ENCODE measurements at places on chromosomes 6 and 20.
A peak's percentile ranks its signal among the peaks of the same experiment; 100 is the strongest.

DNA sequence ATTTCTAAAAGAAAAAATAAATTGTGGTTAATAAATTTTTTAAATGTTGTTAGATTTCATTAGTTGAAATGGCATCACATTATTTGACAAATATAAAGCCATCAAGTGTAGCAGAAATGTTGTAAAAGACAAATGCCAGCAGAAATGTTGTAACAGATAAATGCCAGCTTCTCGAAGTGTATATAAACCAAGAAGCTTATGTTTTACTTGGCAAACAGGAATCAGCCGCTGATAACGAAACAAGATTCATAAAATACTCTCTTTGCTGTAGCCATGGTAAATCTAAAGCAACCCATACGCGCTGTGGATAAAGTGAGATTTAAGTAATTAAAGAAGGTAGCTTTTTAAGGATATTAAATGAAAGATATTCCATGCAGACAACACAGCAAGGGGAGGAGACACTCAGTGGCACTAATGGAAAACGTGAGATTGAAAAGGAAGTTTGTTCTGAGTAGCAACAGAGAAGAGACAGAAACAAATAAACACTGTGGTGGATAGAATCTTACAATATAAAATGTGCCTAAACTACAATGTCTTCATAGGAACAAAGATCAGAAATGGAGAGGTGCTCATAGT lies 29.6 kb downstream of the BTBD9 start:
- no peak for DNase-seq

GRCh38 chr6:42279966-42280629 lies 62.4 kb upstream of the MRPS10 start:
- no peak for DNase-seq

- no peak for DNase-seq
Observed at GRCh38 chr20:19112828-19113227, 99.6 kb upstream of the SLC24A3 start.

GRCh38 chr6:43707767-43708166 lies 20.2 kb upstream of the MRPS18A start:
- no peak for DNase-seq

DNA sequence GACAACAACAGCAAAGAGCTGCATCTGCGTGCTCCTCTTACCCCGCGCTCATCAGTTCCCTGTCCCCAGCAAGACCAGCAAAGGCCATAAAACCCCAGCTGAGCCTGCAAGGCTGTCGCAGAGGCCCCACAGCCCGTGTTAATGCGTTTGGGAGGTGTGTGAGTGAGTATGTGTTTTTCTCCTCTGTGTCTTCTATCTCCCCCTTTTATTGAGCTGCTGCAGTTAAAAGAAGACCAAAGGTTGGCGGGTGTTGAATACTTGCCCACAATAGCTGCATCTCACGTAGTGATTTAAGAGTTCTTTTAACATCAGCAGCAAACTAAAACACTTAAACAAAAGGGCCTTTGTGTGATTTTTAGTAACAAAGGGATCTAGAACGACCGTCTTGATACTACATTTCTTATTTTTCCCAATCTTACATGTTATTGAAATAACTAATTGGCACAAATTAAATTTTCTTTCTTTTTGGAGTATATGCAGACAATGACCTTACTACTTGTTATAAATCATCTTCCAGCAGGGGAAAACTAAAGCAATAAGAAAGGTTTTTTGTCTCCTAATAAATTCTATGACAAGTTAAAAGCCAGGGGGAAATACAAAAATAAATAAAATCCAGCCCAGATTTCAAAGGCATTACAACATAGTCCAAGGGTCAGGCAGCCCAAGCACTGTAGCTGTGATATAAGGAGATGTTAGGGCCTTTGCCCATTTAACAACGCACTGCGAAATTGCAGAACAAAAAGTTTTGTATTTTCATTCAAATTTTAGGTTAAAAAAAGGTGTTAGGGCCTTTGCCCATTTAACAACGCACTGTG lies 27.2 kb upstream of the CNKSR3 start:
- DNase-seq = no peak

DNA sequence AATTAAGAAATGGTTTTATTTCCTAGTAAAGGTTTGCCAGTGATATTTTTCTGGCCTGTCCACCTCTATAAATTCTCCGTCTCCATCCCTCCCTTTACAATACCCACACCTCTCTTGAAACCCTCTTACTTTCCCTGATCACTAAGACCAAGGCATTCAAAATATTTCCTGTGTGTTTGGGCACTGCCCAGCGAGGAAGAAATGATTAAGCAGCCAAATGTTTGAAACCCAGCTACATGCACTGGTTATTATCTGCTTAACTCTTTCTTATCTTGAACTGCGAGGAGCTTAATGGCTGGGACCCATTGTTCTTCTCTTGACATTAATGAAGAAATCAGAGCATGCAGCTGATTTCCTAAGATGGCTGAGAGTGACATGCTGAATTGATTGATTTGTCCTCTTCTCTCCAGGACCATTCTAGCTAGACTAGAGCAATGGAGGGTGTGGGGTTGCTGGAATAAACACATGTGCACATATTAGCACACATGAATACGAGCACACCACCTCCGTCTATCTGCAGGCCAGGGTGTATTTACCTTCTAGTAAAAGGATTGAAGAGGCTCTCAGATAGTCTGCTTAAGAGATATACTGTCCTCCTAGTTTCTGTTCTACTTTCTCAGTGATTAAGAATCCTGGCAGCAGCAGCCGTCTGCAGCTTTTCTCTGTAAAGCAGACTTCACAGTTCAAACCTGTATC lies 46.1 kb upstream of the PRDM1 start:
- no peak for DNase-seq

- DNase-seq = no peak
Observed at GRCh38 chr6:9657994-9658393, 756.9 kb downstream of the TFAP2A start.

- peak; percentile 51 for DNase-seq
Observed at GRCh38 chr6:143941852-143942627, 66.0 kb downstream of the PLAGL1 start.

GRCh38 chr6:79184641-79185040 lies 49.8 kb downstream of the HMGN3 start:
- no peak for DNase-seq

GRCh38 chr20:35821807-35822242 lies 50.0 kb downstream of the PHF20 start:
- no peak for DNase-seq

DNA sequence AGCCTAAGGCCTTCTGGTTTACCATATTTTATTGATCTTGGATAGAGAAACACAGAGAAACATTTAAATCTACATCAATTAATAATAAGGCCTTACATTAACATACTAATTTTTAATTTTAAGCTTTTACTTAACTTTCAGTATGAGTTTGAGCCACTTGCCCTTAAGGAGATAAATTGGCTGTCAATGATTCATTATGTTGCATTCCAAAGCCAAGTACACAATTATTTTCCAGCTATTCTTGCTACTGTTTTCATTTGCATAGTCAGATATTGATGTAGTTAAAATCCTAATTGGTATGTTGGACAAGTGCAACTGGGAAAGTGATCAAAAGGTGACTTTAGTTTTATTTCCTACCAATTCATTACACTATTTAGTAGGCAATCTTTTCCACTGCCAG lies 58.2 kb downstream of the MOCS1 start:
- DNase-seq = no peak

DNA sequence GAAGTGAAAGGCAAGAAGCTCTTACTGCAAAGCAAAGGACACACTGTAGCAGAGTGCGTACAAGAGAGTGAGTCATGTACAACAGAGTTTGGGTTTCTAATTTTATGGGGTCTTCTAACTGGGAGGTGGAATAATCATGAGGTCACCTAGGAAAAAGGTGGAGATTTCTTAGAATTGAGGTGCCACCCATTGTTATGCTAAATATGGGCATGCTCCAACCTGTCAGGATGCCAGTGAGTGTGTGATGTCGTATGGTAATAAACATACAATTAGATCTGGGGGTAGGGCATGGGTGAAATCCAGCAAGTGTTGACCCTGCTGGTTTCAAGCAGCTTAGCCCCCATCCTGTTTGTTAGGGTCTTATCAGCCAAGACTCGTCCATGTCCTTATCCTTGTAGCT lies 46.6 kb downstream of the OR2B6 start:
- no peak for DNase-seq

- DNase-seq = no peak
Observed at GRCh38 chr6:116685437-116685993, 4.5 kb downstream of the KPNA5 start.

DNA sequence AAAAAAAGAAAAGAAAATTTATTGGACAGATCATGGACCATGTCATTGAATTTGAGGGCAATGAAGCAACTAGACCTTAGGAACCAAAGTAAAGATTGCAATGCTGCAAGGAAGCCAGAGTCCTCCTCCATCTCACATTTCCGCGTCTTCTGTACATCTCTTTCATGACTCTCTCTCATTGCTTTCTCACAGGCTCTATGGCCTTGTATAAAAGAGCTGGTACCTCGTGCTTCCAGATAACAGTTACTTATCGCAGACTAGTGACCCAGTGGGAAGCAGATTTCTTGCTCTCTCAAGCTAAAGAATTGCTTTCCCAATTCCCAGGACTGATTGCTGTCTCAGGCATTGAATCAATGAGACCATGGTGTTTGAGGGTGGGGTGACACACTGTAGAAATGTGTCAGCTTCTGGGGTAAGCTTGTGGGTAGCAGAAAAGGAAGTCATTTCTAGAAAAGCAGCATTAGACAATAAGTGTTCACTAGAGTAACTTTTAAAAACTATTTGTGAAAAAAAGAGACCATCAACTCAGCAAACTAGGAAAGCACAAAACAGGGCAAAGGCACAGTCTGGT lies 635.3 kb downstream of the UTRN start:
- no peak for DNase-seq
